ENCODE measurements at places on chromosomes 1 and 21. TPM values are rescaled to one million over a fixed set of nuclear protein-coding genes. Genes with fewer than 3 reads are reported as not detected.
A peak's percentile ranks its signal among the peaks of the same experiment; 100 is the strongest.

The TACSTD2 gene
- 988 TPM for total RNA-seq

The CNIH4 gene
- total RNA-seq, result 59.4 TPM

The PRAMEF11 gene
- not detected for total RNA-seq

The LCK gene
- total RNA-seq, result 1.00 TPM

The EPHA2 gene
- 146 TPM for total RNA-seq

The FCRL1 gene
- 1.2 TPM for total RNA-seq

DNA sequence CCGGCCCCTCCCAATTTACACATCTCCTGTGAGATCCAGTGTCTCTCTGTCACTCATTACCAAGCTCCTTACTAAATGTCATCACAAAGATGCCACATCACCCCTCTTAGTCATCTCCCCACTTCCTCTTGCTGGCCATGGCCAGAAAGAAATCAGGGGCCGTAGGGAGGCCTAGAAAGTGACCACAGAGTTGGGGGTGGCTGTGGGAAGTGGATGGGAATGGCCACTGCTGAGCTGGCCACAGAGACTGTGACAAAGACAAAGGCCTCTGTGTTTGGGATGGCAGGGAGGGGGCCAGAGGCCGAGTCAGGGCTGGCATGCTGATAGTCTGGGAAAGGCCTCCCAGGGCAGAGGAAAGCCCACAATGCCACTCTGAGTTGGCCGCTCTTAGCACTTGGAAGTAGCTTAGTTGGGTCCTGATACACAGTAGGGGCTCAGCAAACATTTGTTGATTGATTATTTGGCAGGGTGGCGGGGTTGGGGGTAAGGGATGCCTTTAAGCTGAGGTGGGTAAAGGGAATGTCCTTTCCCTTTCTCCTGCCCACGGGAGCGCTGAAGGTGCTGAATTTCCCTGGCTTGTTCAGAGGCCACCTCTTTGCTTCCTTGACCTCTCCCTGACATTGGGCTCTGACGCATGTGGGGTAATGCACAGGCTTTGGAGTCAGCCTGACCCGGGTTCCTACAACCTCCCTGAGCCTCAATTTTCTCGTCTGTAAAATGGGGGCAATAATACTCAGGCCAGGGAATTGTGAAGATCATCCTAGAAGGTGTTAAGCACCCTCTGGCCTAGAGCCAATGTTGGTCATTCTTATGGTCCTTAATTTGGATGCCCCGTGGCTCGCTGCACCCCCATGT is 13.2 kb downstream of the NAV1 start:
- peak; percentile 9 for ATAC-seq

DNA sequence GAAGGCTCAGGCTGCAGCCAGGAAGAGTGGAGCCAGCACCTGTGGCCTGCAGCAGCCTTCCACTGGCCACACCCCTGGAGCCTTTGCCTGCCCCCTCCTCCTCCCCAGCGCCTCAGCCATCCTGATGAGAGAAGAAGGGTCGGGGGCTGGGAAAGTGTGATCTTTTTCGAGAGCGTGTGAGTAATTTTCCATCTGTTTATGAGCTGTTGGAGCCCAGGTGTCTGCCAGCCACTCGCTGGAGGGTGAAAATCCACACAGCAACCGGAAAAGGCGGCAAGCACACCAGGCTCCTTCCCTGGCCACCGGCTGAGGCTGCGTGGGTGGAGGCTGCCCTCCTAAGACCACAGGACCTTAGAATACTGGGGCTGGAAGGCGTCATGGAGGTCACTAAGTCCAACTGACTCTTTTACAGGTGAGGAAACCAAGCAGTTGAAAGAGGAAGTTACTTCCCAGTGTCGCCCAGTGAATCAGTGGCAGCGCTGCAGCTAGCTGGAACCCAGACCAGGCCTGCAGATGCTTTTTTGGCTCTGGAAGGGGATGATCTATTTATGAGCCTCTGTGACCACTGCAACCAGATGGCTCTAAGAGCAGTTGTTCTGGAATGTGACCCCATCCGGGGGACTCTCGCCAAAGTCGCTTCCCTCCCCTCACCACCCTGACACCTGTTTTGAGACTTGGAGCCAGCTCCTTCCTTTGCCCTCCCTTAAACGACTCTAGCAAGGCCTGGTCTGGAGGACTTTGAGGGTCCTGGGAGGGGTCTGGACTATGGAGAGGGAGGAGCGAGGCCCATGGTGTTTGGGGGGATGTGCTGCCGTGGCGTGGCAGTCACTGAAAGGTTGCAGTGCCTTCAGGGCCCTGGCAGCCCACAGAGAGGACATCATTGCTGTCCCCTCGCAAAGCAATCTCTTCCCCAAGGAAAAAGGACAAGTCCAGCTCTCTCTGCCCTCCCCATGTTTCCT is 54.5 kb downstream of the LGR6 start:
- ATAC-seq, result no peak

DNA sequence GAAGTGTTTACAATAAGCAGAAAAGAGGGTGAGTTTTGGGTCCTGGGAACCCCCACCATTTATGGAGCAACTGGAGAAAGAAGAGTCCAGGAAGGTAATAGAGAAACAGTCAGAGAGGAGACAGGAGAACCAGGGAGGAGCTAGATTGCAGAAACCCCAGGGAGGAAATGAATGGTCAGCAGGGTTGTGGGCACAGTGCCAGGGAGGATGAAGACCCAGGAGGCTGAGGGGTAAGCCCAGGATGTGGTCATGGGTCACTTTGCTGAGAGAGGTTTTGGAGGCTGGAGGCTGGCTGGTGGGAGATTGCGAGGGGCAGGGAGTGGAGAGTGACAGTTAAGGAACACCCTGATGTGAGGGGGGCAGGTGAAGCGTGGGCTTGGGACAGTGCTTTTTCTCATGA is 169.9 kb upstream of the CSF3R start:
- no peak for ATAC-seq

- peak; percentile 18 for ATAC-seq
Measured at GRCh38 chr1:107776900-107777663, 187.9 kb downstream of the VAV3 start.

DNA sequence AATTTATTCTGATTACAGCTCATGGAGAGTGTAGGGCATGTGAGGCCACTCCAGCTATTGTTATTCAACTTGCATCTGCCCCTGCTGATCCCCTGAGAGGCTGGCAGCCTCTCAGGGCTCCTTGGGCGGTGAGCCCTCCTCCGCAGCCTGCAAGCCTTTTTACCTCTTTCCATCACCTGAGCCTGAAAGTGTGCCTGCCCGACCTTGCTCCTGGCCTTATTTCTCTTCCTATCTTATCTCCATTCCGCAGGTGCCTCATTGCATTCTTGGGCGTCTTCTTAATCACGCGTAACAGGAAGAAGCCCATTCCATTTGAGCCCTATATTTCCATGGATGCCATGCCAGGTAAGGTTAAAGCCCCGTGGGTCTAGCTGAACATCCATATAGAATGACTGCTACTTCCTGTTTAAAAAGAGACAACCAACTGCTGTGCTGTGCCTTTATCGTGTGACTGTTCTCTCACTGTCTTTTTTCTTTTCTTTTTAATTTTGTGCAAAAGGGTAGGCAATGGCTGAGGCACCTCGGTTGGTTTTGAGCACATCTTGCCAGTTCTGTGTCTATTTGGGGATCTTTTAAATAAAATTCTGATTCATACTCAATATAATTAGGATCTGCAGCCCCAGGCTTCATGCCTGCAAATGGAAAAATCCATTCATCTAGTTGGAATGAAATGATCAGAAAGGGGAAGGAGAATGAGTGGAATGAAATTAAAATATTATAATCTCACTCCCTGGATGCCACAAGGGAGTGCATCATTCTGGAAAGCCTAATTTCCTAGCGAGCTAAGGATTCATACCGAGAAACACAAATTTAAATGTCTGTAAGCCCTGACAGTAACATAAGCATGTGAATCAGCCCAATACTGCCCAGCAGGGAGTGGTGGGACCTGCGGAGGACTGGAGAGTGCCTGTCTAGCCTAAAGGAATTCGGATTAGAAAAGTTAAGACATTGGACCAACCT is 38.6 kb upstream of the RCAN3 start:
- ATAC-seq, result no peak

GRCh38 chr1:230754796-230755195 is 7.6 kb downstream of the CAPN9 start:
- ATAC-seq, result no peak

DNA sequence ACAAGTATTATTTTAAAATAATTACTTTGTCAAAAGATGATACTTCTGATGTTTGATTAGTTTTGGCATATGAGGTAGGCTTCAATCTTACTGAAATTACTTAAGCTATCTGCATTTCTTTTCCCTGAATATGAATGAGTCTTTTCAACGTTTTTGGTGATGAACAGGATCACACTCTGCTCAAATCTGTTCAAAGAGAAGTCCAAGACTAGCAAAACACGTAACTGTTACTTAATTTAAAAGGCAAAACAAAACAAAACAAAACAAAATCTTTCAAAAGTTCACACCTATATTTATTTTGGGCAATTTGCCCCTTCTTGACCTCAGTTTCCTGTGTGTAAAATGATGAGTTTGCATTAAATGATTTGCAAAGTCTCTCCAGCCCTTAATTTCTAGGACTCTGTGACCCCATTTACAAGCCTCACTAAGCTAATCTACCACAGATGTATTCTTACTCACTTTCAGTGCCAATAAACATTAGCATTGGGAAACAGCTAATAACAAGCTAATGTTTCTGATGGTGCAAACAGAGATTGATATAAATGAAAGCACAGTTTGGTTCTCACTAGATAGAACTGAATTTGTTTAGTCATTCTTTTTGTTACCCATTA is 865.4 kb downstream of the LTN1 start:
- no peak for ATAC-seq

- no peak for ATAC-seq
Measured at GRCh38 chr1:115465802-115466363, 127.8 kb upstream of the NGF start.

Measured in esophagus mucosa (tissue), 1 donor.